Activated CD4-positive, alpha-beta memory T cell treated with anti-CD3 and anti-CD28 coated beads for 36 hours (primary cell): ENCODE measurements at places on chromosomes 12 and 14. TPM values are rescaled to one million over a fixed set of nuclear protein-coding genes. Genes with fewer than 3 reads are reported as not detected.

DNA sequence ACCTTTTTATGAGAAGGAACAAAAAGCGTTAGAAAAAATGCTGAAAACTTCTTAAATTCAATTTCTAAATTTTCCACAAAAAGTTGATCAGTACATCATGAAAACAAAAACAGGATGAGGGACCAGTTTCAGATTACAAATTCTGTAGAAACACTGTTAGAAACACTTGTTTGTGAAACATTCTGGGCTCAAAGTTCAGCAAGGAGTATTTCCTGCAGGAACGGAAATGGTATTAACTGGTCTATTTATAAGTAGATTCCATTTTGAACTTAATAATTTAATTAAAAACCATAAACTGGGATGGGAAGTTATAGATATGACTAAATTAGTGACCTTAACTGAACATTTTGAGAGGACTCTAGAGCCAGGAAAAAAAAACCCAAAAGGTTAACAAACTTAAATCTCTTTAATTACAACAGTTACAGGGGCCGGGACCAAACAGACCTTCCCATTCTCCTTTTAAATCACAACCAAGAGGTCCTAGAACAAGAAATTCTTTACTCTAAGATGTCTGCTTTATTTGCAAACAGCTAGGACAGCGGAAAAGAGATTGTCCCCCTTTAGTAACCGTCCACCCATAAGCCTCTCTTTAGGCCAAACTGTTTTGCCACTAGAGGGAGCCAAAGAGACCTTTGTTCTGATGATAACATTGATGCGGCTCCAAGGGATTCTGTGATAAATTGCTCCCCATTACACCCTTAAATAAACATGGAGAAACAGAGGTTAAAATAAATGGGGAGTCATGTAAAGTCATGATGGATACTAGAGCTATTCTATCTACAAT is 69.0 kb upstream of the RERGL start:
- DNase-seq = no peak

DNA sequence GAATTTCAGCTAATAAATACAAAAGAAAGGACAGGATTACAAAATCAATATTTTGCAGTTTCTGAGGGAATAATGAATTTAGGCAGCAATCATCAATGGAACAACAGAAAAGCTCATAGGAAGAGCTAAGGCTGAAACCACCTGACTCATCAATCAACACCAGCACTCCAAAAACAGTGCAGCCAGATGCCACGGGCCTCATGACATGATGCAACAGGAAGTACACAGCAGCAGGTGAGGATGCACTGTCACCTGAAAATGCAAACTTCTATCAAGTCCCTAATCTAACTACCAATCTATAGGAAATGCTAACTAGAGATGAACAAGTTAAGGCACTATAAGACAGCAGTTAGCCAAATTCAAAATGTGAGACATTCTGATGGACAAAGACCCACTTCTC is 21.7 kb downstream of the GNS start:
- peak; percentile 65 for DNase-seq

DNA sequence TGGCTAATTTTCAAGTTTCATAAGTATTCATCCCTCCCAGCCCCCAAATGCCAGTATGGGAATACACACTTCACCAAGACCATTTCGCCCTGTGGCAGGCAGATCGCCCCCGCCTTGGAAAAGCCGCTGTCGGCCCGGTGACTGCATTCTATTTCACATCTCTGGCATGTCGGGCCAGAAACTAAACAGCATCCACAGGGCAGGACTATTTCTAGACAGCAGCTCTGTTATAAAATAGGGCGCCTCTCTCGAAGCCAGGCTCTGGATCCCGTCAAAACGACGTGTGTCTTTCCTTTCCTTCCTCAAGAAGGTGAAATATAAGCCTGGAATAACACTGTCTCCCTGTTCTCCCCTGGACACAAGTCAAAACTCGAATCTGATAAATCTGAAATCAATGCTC is 56.8 kb downstream of the GSC start:
- no peak for DNase-seq

TAS2R43 gene
- not detected for total RNA-seq

- DNase-seq = no peak
Observed at GRCh38 chr12:51013441-51013840, 12.7 kb downstream of the SLC11A2 start.

DNA sequence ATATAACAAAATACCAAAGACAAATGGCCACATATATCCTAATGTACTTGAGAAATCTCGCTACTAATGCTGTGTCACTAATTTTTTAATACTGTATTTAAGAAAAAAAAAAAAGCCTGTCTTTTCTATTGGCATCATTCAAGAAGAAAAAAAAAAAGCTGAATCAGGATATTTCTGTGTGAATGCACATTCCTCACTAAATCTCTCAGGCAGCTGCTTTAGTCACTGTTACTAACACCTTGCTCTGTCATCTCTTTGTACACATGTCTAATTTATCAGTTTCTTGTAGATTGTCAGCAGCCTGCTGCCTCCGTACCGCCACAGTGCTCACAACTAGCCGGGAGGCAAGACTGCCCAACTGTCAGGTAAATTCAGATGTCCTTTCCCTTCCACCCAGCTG is 32.0 kb upstream of the FGD4 start:
- DNase-seq = no peak

GRCh38 chr12:113019025-113019424 is 37.5 kb upstream of the DTX1 start:
- no peak for DNase-seq

PTMS gene
- 104 TPM for total RNA-seq

HRK gene
- total RNA-seq = not detected

LTBP2 gene
- total RNA-seq = 0.31 TPM

DNA sequence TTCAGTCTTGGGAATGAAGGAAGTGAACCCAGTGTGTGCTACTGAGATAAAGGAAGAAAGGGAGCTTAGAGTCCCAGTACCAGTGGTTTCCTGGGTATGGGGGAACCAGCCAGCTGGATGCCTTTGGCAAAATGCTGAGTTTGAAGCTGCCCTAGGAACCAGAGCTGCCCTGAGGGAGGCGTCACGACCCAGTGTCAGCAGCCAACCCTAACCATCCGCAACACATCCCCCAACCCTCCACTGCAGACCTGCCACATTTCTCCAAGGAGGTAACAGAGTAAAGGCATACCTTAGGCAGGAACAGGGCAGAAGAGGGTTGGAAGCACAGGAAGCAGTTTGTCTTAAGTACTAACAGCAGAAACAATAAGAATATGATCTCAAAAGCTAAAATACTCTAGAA is 28.6 kb downstream of the PRDM4 start:
- no peak for DNase-seq

DNA sequence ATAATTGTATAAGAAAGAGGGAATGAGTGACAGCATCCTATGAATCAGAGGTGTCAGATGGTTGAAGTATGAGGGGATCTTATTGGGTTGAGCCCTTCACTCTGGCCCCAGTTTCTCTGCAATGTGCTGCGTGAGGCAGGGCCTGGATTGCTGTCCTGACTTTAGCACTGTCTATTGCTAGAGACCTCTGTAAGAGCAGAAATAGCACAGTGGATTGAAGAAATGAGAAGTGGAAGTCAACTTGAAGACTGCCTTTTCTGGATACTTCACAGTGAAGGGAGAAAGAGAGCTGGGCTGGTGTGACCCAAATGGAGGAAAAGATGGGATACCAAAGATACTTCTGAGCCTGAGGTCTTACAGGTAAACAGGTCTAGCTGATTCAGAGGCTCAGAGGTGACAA is 5.8 kb downstream of the ASCL4 start:
- DNase-seq = no peak

SLC25A3 gene
- total RNA-seq = 584 TPM

COQ10A gene
- total RNA-seq = 6.3 TPM

DNA sequence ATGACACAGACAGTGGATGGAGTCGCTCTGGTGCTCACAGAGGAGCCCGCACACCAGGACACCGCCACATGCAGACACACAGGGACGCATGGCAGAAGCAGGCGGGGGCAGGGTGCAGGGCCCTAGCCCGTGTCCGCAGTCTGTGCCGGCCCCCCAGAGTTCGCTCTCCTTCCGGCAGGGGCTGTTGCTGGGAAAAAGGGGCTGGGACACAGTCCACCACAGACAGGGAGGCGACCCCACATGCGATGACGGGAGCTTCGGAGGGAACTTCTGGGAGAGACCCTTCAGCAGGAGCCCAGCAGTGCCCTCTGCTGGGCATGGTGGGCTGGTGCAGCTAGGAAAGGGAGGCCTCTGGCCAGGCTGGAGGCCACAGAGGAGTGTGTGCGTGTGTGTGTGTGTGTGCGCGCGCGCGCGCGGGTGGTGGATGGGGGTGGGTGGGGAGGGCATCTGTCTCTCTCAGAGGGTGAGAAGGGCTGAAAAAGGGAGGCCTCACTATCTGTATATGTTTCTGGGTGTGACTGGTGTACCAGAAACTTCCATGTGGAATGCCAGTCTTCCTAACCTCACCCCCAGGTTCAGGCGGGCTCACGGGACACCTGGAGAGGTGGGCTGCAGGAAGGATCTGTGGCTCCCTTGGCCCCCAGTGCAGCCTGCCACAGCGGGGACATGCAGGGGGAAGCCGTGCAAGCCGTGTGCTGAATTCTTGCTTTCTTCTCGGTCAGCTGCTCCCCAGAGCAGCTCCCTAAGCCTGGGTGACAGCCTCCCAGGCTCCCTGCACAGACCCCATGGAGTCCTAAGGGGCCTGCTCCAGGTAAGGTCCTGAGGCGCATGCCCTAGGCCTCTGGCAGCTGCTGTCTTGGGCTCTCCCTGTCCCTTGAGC is 60.7 kb downstream of the PLEKHG3 start:
- peak; percentile 80 for DNase-seq

DNA sequence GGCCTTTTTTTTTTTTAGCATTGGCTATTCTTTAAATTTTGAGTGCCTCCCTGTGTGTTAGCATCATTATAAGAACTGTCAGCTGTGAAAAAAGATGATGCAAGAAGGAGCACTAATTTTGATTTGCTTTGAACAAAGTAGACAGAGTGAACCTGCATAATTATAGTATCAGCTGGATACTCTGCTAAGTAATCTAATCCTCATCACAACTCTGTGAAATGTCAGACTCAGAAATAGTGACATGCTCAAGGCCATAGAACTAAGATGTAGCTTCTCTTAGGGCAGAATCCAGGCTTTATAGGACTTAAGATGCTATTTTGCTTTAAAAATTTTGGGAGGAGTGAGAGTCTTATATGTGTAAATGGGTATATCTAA is 31.9 kb downstream of the FBXO34 start:
- no peak for DNase-seq

- DNase-seq = no peak
Observed at GRCh38 chr12:27335364-27336281, 3.0 kb downstream of the BMAL2 start.

SMCO2 gene
- total RNA-seq = not detected

TROAP gene
- total RNA-seq = 57.7 TPM

KLRK1 gene
- total RNA-seq = 0.33 TPM

CCDC196 gene
- total RNA-seq = not detected

- DNase-seq = no peak
Observed at GRCh38 chr14:42192738-42193653, 586.3 kb downstream of the LRFN5 start.

OR6C65 gene
- not detected for total RNA-seq

CRACR2A gene
- total RNA-seq = 19.1 TPM

- no peak for DNase-seq
Observed at GRCh38 chr12:18886962-18887361, 149.0 kb downstream of the CAPZA3 start.

DNA sequence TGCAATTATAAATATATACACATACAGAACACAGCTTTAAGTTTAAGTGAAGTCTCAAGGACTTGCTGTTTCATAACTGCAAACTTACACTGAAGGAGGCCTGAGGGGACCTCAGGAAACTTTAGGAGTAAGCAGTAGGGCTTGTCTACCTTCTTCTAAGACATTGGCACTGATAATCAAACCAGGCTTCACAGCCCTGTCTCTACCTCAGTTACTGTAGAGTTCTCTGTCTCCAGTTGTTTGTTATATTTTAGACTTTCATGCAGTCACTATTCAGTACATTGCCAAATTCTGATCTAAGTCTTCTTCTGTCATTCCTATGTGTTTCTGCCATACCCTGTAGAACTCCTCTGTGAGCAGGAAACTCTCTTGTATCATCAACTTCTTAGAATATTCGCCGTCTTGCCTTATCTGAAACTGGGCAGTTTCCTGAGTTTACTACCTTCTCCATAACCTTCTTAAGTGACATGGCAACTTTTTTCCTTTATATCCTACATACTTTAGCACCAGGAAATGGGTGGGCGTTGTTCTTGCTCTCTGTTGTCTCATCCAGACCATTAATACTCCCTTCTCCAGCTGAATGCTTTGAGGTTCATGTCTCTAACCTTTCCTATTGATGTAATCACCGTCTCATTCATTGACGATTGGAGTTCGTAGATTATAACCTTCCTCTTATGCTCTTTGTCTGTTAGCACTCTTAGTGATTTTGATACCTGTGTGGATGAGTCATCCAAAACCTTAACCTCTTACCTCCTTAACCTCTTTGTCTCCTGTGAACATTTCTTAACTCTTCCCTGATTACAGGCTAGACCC is 11.4 kb downstream of the APAF1 start:
- DNase-seq = no peak
